ENCODE measurements at places on chromosomes 2 and 18. TPM values are rescaled to one million over a fixed set of nuclear protein-coding genes. Genes with fewer than 3 reads are reported as not detected.

The MAP3K19 gene
- not detected for total RNA-seq

The ADD2 gene
- 5.2 TPM for total RNA-seq

The PARD6G gene
- total RNA-seq, result 3.7 TPM

The CTIF gene
- total RNA-seq, result 34.1 TPM

The GAD1 gene
- not detected for total RNA-seq

The RAPH1 gene
- 6.7 TPM for total RNA-seq

The GTF3C2 gene
- total RNA-seq, result 49.5 TPM

The RGPD3 gene
- 0.13 TPM for total RNA-seq

The ASAP2 gene
- 28.4 TPM for total RNA-seq

The SLC14A1 gene
- total RNA-seq, result 0.38 TPM

All from mesangial cell (primary cell).